Activated CD8-positive, alpha-beta memory T cell treated with anti-CD3 and anti-CD28 coated beads for 24 hours (primary cell): ENCODE measurements at places on chromosomes 5 and 9.

DNA sequence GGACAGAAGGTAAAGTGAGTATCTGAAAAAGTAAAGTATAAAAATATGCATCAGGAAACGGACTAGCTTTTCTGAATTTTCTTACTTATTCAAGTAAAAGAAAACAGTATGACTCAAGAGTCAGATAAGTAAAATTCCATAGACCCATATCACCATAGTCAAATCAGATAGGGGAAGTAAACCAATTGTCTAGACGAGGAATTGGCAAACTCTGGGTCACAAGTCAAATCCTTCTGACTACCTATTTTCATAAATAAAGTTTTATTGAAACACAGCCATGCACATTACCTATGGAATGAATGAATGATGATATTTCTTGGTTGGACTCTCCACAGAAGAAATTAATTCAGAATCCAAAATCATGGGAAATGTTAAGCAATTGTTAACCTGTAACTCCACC lies 59.1 kb upstream of the TMC1 start:
- no peak for DNase-seq

GRCh38 chr5:78601559-78602314 lies 46.8 kb downstream of the LHFPL2 start:
- no peak for DNase-seq

- DNase-seq: no peak
Measured at GRCh38 chr5:36948041-36948440, 71.5 kb downstream of the NIPBL start.

- DNase-seq: no peak
Measured at GRCh38 chr9:35844628-35845270, 15.7 kb downstream of the TMEM8B start.

DNA sequence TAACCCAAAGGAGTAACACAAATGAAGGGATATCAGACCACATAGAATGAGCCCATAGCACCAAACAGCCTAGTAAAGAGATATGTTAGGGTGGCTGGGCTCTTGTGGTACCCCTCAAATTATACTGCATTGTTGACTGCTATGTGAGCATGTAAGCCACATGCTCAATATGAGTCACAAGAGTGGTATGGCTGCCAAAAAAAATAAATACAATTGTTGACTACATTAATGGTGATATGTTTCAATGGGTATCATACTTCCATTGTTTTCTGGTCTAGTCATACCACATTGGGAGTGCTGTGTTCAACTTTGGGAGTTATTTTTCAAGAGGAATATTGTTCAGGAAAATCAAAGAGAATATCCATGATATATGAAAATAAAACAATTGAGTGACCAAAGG lies 162.4 kb upstream of the PIK3R1 start:
- DNase-seq: no peak

DNA sequence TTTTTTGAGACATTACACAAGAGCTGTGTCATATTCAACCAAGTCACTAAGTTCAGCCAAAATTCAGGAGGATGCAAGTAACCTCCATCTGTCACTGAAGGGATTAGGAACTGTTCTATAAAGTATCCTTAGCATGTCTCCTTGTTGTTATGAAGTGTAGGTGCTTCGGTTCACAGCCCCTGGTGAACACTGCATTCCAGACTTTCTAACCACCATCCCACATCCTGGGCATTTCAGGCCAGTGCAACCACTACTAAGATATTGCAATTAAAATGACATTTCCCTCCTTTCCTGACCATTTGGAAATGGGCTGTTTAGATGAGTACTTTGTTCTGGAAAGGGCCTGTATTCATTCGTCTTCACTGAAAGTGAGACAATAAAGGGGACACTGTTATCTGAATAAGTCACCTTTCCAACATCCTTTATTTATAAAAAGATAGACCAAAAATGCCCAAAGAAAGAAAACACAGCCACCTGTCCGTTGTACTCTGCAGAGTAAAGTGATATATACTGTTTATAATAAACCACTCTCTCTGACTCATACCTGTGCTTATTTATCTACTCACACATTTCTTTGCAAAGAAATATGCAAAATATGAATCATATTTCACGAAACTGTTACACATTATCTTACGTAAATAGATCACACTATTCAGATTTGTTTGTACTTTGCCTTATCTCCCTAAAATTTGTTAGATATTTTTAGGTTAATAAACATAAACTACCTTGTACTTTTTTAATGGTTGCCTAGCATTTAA lies 861.9 kb downstream of the CDH18 start:
- no peak for DNase-seq

DNA sequence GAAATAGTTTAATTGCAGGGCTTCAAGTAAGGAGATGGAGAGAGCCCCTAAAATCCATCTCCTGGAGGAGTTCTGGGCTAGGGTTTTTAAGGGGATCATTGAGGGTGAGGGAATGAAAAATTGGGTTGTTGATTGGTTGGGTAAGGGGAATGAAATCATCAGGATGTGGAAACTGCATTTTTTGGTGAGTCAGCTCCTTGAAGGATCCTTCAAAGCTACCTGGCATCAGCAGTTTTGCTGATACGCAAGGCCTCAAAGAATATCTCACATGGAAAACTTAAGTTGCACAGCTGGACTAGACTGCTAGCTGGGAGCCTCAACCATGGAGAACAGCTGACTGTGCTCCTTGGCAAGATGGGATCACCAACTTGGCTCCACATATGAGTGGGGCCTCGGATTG lies 136.7 kb downstream of the FGF10 start:
- DNase-seq: no peak

- no peak for DNase-seq
Measured at GRCh38 chr5:66197764-66198405, 53.8 kb downstream of the SREK1 start.

- DNase-seq: no peak
Measured at GRCh38 chr5:150580917-150581316, 59.5 kb upstream of the SYNPO start.

DNA sequence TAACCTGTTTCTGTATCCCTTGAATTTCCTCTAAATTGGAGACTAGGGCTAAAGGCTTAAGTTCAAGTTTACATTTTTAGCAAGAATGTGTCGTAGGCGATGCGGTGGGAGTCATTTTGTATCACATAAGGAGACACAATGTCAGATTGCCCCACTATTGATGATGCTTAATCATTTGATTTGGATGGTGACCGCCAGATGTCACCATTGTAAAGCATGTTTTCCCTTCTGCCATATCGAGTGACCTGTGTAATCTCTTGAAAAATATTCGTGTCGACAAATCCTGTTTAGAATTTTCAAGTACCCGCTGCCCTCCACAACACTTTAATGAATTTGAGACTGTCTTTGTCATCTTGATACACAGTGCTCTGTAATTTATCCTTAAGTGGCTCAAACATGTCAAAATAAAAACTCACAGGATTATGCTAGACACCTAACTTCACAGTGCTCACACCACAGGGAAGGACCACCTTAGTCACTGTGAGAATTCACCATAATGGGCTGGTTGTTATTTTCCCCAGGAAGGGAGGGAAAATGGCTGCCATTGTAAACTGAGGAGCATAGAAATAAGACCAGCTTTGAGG lies 34.5 kb upstream of the SLC46A2 start:
- DNase-seq: no peak

DNA sequence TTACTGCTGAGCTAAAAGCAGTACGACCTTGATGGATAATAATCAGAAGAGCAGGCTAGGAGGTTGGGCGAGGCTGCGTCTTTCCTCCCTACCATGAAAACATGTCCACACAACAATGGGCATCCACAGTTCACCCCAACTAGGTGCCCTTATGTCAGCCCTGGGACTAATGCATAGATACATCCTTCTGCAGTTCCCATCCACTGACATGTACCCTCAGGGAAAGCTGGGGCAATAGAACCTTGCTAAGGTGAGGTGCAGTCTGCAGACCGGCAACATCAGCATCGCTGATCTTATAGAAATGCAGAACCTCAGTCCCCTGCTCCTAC lies 697 bp upstream of the PRUNE2 start:
- DNase-seq: no peak

DNA sequence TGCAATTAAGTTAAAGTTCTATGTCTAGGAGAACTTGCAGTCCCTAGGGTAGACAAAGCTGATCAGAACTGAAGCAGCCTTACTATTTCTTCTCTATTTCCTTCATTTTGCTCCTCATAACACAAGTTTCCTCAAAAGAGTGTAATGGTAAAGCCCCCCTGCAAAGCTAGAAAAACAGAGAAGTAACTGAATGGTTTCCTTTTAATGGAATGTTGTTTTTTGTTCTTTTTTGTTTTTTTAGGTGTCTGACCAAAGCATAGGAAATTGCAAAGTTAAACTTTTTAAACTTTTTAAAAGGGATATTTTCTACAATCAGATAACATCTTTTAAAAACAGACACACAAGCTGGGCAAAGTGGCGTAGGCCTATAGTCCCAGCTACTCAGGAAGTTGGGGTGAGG lies 145.7 kb downstream of the TLE1 start:
- no peak for DNase-seq

DNA sequence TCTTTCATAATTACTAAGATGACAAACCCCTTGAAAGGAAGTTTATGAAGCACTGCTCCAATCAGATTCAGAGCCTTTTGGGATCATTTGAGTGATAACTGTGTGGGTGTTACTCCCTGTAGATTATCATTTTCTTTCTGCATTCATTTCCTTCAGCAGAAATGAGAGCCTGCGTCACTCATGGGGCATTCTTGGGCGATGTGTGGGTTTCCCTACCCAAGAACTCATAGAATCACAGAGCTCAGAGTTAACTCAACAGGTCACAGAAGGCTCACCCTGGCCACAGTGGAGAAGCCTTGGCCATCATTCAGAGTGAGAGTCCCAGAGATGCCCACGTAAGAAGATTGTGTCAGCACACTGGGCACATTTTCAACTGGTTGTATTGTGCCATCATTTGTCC lies 401.9 kb downstream of the TLE4 start:
- DNase-seq: no peak

DNA sequence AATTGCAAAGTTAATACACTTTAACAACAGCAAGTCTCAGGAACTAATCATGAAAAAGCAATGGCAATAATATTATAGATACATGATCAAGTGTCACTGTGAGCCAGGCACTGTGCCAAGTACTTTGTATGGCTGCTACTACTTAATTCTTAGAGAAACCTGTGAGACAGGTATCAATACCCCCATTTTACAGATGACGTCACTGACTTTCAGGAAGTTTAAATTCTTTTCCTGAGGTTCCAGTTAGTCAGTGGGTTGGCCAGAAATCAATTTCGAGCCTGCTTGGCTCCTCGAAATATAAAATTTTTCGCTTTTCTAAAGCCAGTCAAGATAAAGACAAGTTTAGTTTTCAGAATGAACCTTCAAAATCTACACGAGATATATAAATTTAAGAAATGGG lies 130.3 kb downstream of the SLC12A2 start:
- DNase-seq: no peak
